K562 (cell line): ENCODE measurements at places on chromosomes 4 and X.

DNA sequence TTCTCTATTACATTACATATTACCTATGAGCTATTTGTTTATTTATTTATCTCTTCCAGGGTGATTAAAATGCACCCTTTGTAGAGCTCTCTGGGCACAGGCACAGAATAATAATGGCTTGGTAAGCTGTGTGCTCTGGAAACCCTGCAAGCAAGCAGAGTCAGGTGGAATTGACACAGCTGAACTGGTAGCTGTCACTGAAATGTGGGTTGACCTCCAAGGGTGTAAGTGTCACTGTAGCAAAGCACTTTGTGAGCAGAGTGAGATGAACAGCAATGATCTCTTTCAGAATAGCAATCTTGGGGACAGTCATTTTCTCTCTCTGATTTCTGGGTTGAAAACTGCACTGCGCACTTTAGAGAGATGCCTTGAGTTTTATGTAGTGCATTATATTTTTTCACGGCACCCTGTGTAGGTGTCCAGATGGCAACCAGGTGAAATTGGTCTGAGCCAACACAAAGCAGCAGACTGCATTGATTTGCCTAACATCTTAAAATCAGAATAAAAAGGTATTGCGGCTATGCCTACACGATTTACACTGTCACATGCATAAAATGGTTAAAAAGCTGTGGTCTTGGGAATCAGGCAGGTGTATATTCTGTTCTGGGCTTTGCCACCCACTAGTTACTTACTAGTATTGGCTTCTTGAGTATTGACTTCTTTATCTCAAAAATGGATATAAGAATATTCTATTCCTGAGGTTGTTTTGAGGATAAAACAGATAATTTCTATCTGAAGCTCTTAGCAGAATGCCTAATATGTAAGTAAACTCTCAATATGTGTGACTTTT is 450.3 kb downstream of the RAPGEF2 start:
- no peak for DNase-seq

GRCh38 chr4:168720396-168720900 is 223.6 kb downstream of the PALLD start:
- no peak for DNase-seq

DNA sequence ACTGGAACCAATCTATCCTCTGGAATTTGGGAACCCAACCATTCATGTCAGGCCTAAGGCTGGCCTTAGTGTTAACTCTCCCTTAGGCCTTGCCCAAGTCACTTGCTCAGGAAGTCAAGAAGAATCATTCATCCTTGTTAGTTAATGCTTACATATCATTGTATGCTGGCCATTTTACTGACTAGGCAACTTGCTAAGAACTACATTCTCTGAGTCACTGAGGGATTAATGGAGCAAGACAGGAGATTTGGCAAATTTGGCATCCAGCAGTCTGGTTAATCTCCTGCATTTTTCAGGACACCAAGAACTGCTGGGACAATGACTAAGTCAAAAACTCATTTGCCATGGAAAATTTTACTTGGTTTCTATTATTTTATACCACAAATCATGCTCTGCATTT is 115.8 kb upstream of the DDIT4L start:
- DNase-seq, result no peak

DNA sequence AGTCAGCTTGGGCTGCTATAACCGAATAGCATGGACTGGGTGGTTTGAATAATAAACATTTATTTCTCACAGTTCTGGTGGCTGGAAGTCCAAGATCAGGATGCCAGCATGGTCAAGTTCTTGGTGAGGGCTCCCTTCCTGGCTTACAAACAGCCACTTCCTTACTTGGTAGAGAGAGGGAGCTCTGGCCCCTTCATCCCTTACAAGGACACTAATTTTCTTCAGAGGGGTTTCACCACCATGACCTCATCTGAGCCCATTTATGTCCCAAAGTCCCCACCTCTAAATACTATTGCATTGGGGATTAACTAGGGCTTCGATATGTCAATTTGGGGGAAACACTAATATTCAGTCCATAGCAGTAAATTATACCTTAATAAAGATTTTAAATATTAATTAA is 61.8 kb downstream of the CLNK start:
- no peak for DNase-seq

GRCh38 chr4:55729351-55730279 is 90.0 kb upstream of the EXOC1L start:
- peak; percentile 84 for DNase-seq

DNA sequence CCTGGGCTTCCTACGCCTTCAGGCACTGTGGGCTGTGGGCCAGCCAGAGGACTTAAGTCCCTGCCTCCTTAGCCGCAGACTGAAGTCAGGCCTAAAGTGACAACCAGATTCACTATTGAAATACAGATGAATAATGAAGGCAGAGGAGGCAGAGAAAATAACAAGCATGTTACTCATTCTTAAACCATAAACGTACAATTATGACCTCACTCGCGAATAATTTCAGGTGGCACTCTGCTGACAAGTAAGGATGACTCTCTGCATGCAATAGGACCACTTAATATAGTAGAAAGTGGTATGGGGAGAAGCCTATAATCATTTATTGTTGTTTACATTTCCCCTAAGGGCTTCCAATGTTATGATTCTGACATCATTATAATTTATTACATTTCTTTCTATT is 409.2 kb upstream of the FGF13 start:
- no peak for DNase-seq
